ENCODE measurements at places on chromosomes 2 and 18. TPM values are rescaled to one million over a fixed set of nuclear protein-coding genes. Genes with fewer than 3 reads are reported as not detected.

DNA sequence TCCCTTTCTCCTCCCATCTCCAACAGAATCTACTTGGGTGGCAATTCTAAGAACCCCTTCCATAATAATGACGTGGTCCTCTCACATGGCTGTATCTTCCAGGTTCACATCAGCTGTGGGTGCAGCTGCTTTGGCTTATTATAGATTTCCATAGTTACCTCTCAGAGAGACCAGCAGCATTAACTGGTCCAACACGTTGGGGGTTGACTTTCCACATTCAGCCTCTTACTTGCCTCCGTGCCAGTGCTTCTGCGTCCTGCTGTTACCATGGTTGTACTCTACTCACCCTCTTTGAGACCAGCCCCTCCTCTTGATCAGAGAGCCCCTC, 570.7 kb downstream of the PLCL1 start:
- H3K36me3 ChIP-seq = no peaks in the 10 kb centered on the region
- H3K4me1 ChIP-seq = no peaks in the 10 kb centered on the region
- no peak overlapping the region for H3K27ac ChIP-seq
- no peaks in the 10 kb centered on the region for H3K27me3 ChIP-seq
- no peak for DNase-seq
- no peak overlapping the region for H3K4me3 ChIP-seq

Gene ERLEC1
- 54.3 TPM for total RNA-seq

Gene FEV
- total RNA-seq = not detected

GRCh38 chr2:54649633-54650032, 73.8 kb upstream of the EML6 start:
- no peaks in the 10 kb centered on the region for H3K4me1 ChIP-seq
- H3K27ac ChIP-seq = no peak overlapping the region
- H3K4me3 ChIP-seq = no peak overlapping the region

DNA sequence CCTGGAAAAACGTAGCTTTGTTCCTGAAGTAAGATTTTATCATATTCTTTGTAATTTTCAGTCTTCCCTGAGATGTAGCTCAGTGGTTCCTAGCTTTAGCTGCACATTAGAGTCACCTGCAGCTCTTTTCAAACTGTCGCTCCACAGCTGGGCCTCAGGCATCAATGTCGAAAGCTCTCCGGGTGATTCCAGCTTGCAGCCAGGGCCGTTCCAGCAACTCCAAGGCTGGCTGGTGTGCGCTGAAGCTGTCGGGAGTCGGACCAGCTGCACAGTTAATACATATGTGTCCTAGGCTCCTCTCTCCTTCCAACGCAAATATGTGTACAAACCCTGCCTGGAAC, 609 bp upstream of the ZNF2 start:
- H3K36me3 ChIP-seq = no peaks in the 10 kb centered on the region
- H3K27me3 ChIP-seq = no peaks in the 10 kb centered on the region
- peak overlapping the region; percentile 10 for H3K27ac ChIP-seq
- H3K4me1 ChIP-seq = no peaks in the 10 kb centered on the region
- peak overlapping the region; percentile 55 for H3K4me3 ChIP-seq

Gene TRIM43
- not detected for total RNA-seq

DNA sequence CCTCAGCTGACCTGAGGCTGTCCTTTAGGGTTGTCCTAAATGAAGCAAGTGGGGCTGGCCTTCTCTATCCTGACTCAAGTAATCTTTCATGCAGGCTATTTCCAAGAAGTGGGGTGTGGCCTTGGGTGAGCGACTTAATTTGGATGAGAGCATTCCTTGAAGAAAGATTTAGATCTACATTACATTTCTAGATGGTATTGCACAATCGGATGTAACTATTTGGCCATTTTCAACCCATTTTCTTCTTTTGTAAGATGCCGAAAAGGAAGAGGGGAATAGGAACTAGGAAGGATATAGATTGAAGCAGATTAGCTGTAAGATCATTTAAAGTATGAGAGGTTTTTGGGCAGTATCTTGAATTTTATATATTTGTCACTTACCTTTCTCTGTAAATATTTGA, 746.3 kb downstream of the MBD2 start:
- no peaks in the 10 kb centered on the region for H3K4me1 ChIP-seq
- no peak for DNase-seq
- H3K36me3 ChIP-seq = no peaks in the 10 kb centered on the region
- no peak overlapping the region for H3K27ac ChIP-seq
- no peak overlapping the region for H3K4me3 ChIP-seq

- no peaks in the 10 kb centered on the region for H3K27me3 ChIP-seq
- H3K4me1 ChIP-seq = no peaks in the 10 kb centered on the region
- no peaks in the 10 kb centered on the region for H3K36me3 ChIP-seq
- DNase-seq = no peak
Observed at GRCh38 chr2:171210864-171211431, 50.3 kb upstream of the TLK1 start.

DNA sequence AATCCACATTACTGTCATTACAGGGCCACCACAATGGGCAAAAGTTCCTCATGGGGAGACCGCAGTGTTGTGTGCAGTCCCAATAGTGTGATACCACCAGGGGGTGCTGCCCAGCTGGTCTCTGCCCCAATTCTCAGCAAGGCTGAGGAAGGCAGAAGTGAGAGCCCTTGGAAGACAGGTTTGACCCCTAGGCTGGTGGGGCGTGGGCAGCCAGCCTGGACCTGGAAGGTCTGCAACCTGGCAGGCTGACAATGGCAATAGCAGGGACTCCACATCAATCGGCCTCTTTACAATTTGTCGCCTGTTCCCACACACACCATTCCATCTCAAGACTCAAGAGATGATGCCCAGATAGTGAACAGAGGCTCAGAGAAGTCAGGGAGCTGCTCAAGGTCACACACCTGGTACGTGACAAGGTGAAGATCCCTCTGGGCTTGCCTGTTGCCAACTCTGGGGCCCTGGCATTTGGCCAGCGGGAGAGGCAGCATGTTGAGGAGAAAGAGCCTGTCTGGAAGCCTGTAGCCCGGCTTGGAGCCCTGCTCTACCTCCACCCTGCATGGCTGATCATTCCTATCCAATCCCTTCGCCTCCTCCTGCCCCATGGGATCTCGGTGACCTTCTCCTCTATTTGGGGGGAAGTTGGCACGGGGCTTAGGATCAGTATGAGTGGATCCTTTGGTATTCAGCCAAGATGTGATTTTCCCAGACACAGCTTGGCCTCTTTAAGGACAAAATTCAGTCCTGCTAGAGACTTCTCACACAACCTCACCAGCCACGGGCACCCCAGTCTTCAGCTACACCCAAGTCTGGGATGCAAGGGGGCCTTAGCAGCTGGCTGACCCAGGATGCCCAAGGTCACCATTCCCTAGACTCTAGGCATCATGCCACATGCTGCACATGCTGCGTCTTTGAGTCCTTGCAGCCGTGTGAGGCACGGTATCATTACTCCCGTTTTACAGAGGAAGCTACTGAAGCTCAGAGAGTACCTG, 2.9 kb upstream of the ATOH8 start:
- DNase-seq = peak; percentile 88
- H3K27me3 ChIP-seq = no peaks in the 10 kb centered on the region
- no peak overlapping the region for H3K4me3 ChIP-seq
- no peaks in the 10 kb centered on the region for H3K36me3 ChIP-seq

GRCh38 chr2:76080154-76080553, 369.4 kb upstream of the GCFC2 start:
- no peaks in the 10 kb centered on the region for H3K4me1 ChIP-seq
- no peaks in the 10 kb centered on the region for H3K27me3 ChIP-seq
- no peaks in the 10 kb centered on the region for H3K36me3 ChIP-seq
- H3K27ac ChIP-seq = no peak overlapping the region
- no peak for DNase-seq

GRCh38 chr2:180048251-180048650, 41.2 kb upstream of the CWC22 start:
- H3K27ac ChIP-seq = no peak overlapping the region
- H3K36me3 ChIP-seq = no peaks in the 10 kb centered on the region
- no peaks in the 10 kb centered on the region for H3K4me1 ChIP-seq
- H3K4me3 ChIP-seq = no peak overlapping the region
- H3K27me3 ChIP-seq = no peaks in the 10 kb centered on the region

DNA sequence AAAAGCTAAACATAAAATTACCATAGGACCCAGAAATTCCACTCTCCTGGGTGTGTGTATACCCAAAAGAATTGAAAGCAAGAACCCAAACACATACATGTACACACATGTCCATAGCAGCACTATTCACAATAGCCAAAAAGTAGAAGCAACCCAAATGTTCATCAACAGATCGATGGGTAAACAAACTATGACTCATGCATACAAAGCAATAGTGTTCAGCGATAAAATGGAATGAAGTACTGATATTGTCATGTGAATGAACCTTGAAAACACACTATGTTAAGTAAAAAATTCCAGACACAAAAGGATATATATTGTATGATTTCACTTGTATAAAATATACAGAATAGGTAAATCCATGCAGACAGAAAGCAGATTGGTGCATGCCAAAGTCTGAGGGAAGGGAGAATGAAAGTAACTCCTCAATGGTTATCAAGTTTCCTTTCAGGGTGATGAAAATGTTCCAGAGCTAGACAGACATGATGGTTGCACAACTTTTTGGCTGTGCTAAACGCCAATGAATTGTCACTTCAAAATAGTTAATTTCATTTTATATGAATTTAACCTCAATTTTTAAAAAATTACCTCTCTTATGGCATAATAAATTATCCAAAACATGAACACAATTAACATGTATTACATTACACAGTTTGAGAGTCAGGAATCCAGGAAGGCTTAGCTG, 35.5 kb downstream of the GKN2 start:
- no peak overlapping the region for H3K4me3 ChIP-seq
- no peaks in the 10 kb centered on the region for H3K36me3 ChIP-seq
- H3K27me3 ChIP-seq = no peaks in the 10 kb centered on the region
- H3K27ac ChIP-seq = no peak overlapping the region

GRCh38 chr2:88307817-88308216, 137.7 kb downstream of the THNSL2 start:
- no peak overlapping the region for H3K27ac ChIP-seq
- H3K27me3 ChIP-seq = no peaks in the 10 kb centered on the region
- H3K4me3 ChIP-seq = no peak overlapping the region
- no peaks in the 10 kb centered on the region for H3K4me1 ChIP-seq

GRCh38 chr2:230225486-230225885, at the start of gene SP140:
TSS of gene SP140 (plus strand) at chr2:230225736. CDS start at chr2:230225845, 109 bp downstream.
- DNase-seq = no peak
- no peaks in the 10 kb centered on the region for H3K27me3 ChIP-seq
- H3K4me1 ChIP-seq = no peaks in the 10 kb centered on the region
- no peak within 1 kb of the TSS for H3K4me3 ChIP-seq
- H3K36me3 ChIP-seq = no peaks in the 10 kb centered on the region

Data from aorta (tissue), 5 donors.